ENCODE measurements at places on chromosomes 16 and 17.

DNA sequence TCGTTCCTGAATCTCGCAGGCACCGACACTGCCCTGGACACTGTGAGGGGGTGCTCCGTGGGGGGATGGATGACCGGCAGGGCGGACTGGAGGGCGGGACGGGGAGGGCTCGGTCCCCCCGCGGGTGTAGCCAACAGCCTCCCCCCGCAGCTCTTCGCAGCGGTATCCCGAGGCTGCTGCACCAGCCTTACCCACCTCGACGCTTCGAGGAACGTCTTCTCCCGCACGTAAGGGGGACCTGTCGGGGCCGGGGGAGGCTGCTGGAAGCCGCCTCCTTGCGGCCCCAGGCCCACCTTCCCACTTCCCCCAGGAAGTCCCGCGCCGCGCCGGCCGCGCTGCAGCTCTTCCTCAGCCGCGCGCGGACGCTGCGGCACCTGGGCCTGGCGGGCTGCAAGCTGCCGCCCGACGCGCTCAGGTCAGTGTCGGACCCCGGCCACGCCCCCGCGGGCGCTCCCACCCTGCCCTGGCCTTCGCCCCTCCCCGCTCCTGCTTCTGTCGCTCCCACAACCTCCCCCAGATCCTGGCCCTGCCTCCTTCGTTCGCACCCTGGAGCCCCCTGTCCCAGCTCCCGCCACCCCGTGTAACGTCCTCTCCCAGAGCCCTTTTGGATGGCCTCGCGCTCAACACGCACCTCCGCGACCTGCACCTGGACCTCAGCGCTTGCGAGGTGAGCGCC is 3.3 kb downstream of the CARMIL2 start:
- no peak for DNase-seq

GRCh38 chr17:39751016-39751543 is 13.3 kb downstream of the GRB7 start:
- DNase-seq = no peak

- no peak for DNase-seq
These were observed 305.6 kb downstream of the CPPED1 start for GRCh38 chr16:12498077-12498476.

- no peak for DNase-seq
These were observed 10.4 kb downstream of the METTL22 start for GRCh38 chr16:8631818-8632465.

DNA sequence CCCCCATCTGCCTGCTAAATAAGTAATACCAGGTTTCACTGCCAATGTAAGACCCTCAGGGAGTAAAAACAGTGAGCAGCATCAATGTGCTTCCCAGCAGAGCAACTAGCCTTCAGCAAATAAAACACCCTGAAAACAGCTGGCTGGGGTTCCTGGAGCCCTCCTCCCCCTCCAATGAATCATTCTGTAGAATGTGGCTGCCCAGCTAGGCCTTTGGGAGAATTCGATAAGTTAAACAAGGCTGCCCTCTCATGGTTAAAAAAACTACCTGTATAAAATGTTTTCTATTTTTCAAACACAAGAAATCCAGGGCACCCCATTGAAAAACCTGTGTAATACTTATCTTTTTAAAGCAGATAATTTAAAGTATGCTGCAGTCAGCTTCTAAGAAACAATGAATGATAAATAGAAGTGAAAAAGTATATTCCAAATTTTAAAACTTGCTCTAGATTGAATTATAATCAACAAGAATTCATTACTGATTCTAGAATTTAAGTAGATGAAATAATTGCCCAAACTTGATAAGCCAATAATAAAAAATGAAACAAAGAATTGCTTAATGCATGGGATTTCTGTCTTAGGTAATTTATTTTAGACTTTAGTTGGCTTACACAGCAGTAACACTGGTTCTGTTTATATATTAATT is 9.4 kb upstream of the TOM1L1 start:
- no peak for DNase-seq

GRCh38 chr16:60682219-60682618 is 1354.0 kb downstream of the CDH8 start:
- DNase-seq = no peak

GRCh38 chr16:27739606-27740357 is 189.8 kb downstream of the KATNIP start:
- DNase-seq = no peak

DNA sequence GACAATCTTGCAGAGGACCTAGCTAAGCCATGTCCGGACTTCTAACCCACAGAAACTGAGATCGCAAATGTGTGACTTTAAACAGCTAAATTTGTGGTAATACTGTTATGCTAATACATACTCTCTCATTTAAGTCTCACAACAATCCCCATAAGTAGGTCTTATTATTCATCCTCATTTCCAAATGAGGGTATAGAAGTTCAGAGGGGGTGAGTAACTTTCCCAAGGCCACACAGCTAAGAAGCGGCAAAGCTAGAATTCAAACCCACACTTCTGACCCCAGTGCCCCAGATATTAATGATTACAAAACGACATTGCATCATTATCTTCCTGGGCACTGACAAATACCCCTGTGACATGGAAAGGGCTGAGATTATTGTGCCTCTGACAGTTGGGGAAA is 81.4 kb downstream of the CNGB1 start:
- DNase-seq = no peak

GRCh38 chr17:31497994-31498826 is 106.7 kb downstream of the RAB11FIP4 start:
- no peak for DNase-seq

DNA sequence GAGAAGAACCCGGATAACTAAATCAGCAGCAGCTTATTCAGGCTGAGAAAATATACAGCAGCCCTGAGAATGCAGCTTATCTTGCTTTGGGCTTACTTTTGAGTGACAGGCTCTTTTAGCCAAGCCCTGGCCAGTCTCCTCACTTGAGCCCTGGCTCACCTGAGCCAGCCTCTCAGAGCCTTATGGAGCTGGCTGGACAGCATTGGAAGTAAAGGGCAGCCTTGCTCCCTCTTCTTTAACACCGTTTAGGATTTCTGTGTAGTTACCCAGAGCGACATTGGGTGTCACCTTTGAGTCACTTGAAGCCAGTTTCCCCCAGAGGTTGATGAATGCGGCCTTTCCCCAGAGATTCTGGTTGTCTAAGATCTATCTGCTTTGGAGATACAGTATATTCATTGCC is 7.7 kb upstream of the NPIPB2 start:
- no peak for DNase-seq

DNA sequence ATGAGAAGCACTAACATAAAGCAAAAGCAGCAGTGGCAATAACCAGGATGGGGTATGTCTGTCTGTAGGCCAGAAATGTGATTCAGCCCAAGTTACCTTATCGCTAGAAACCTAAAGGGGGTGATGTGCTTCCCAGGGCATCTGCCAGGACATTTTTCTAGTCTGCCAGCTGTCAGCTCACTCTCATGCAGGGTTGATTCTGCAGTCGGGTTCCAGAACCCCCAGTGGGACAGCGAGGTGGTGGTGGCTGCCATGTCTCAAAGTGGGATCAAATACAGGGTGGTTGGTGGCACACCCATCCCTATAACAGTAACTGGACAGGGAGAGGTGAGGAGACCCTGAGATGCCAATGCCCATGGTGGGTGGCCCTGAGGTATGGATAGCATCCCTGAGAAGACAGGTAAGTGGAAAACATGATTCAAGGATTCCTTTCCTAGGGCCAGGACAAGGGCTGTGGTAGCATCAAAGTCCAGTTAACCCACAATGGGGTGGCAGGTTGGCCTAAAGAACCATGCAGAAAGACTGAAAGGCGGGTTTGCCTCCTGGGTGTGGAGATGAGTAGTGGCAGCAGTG is 84.3 kb downstream of the TNFRSF13B start:
- no peak for DNase-seq

DNA sequence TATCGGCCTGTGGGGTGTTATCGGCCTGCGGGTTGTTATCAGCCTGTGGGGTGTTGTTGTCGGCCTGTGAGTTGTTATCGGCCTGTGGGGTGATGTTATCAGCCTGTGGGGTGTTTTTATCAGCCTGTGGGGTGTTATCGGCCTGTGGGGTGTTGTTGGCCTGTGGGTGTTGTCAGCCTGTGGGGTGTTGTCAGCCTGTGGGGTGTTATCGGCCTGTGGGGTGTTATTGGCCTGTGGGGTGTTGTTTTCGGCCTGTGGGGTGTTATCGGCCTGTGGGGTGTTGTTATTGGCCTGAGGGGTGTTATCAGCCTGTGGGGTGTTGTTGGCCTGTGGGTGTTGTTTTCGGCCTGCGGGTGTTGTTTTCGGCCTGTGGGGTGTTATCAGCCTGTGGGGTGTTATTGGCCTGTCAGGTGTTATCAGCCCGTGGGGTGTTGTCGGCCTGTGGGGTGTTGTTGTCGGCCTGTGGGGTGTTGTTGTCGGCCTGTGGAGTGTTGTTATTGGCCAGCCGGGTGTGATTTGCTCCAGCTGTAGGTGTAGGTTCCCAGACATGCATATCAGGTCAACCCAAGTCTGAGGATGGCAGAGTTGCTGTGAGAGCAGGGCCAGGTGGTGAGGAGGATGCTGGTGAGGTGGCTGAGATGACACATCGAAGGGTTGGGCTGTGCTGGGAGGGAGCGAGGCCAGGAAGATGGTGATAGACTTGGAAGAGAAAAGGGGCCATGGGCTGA is 7.1 kb downstream of the TRARG1 start:
- DNase-seq = no peak

GRCh38 chr16:86709902-86710601 is 131.7 kb downstream of the FOXL1 start:
- DNase-seq = no peak

DNA sequence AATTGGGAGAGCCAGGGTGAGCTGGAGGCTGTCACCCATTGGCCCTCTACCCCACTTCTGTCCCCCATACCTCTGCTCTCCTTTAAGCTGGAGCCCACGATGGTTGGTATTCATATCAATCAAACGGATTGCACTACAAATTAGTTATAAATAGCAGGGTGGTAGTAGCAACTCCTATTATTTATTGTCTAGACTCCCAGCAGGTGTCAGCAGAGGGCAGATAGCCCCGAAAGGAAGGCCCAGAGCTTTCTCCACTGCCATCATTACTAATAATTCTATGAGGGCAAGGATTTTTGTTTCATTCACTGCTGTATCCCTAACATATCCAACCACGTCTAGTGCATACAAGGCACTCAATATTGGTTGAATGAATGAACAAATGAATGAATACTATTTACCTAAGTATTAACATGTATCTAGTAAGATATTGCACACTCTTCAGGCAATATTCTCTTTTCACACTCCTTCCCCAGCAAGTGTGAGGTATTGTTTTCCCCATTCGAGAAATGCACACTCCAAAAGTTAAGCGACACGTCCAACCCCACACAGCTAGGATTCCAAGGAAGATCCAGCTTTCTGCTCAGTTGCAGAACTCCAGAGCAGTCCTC is 6.3 kb downstream of the C17orf50 start:
- no peak for DNase-seq

DNA sequence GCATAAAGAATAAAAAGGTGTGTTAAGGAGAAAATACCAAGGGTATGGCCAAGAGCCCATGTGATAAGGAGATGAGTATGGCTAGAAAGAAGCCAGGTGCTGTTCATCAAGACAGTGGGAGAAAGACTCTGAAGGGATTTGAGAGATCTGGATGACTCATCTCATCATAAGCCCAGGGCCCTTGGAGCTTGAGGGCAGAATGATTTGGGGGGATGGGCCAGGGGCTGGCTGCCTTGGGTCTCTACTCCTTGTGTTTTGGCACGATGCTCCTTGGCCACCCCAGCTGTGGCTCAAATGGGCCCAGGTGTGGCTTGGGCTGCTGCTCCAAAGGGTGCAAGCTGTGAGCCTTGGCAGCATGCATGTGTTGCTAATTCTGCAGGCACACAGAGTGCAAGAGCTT is 14.5 kb upstream of the TNFRSF13B start:
- no peak for DNase-seq

DNA sequence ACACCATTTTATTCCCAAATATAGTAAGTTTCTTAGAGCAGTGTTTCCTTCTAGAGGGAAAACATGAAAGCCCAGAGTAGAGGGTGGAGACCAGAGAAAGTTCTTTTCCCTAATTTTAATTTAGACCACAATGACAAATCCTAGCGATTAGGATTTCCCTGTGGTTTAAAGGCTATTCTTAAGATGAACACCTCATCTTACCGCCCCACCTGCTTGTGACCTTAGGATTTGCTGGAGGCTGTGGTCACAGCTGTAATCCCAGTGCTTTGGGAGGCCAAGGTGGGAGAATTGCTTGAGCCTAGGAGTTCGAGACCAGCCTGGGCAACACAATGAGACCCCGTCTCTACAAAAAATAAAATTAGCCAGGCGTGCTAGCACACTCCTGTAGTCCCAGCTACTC is 51.1 kb downstream of the GPRC5B start:
- DNase-seq = no peak

GRCh38 chr17:10139577-10139976 is 58.8 kb downstream of the GAS7 start:
- DNase-seq = no peak

DNA sequence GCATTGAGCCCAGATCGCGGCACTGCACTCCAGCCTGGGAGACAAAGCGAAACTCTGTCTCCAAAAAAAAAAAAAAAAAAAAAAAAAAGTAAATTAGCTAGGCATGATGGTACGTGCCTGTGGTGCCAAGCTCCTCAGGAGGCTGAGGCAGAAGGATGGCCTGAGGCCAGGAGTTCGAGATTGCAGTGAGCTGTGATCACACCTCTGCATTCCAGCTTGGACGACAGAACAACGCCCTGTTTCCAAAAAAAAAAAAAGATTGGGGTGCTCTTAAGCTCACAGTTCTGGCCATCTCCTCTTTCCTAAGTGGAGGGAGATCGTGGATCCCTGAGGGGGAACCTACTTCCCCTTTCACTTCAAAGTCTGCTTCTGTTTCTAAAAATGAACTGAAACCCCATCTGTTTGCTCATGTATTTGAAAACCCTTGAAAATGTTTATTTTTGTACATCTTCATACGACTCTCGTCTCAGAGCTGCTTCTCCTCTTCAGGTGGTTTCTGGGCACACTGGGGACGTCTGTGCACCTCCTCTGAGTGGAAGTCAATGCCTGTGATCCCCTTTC is 138.8 kb downstream of the PRKCA start:
- no peak for DNase-seq

DNA sequence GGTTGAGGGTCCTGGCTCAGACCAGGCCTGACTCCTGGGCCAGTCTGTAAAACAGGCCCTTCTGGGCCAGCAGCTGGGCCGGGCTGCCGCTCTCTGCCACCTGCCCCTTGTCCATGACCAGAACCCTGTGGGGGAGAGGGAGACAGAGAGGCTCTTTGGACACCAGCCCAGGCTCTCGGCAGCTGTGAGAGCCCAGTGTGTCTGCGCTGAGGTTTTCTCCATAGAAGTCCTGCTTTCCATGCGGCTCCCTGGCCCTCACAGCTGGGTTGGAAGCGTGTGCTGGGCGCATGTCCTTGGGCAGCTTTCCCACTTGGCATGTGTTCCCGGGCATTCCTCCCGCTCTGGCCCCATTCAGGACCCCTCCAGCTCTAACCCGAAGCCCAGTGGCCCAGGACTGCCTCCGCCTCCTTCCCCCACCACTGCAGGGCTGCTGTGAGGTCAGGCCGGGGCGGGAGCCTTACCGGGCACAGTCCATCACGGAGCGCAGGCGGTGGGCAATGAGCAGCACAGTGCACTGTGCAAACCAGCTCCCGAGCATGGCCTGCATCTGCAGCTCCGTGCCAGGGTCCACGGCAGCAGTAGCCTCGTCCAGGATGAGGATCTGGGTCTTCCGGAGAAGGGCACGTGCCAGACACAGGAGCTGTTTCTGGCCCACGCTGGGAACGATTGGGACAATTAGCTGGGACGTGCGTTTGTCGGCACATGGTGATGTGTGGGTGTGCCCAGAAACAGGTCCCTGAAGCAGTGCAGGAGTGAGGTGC is 73.0 kb downstream of the ABCC6 start:
- DNase-seq = no peak

All from stimulated activated naive CD4-positive, alpha-beta T cell (primary cell).